ENCODE measurements at places on chromosomes 4 and X.

DNA sequence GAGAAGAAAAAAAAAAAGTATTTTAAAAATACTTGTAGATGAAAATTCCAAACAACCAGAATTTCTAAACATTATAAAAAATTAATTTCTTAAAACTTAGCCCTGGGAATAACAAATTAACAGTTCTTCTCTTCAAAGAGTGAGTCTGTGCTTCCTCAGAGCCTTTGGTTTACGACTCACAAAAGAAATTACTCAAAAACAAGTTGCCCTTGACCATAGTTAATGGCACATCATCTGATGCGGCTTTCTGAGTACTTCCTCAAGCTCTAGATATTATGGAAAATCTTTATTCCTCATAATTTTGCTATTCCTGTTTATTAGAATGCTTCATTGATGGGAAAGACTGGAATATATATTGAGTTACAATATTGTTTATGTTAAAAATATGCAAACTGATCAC lies 23.7 kb downstream of the TAPT1 start:
- no peak for DNase-seq

GRCh38 chr4:10046471-10046870 lies 25.2 kb upstream of the SLC2A9 start:
- DNase-seq, result no peak

DNA sequence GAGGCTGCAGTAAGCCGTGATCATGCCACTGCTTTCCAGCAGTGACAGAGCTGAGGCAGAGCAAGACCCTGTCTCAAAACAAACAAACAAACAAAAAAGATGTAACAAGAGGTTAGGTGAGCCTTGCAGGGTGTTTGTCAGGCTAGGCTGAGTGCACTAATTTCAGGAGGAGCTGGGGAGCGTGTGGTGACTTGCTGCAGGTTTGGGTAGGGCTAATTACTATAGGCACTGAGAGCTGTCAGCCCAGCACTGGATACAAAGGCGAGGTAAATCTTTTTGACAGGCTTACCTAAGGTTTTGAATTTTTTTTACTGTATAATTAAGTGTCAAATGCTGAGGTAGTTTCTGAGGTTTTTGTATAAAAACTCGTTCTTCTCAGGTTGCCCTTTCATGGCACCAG lies 29.8 kb upstream of the SH3D19 start:
- no peak for DNase-seq

DNA sequence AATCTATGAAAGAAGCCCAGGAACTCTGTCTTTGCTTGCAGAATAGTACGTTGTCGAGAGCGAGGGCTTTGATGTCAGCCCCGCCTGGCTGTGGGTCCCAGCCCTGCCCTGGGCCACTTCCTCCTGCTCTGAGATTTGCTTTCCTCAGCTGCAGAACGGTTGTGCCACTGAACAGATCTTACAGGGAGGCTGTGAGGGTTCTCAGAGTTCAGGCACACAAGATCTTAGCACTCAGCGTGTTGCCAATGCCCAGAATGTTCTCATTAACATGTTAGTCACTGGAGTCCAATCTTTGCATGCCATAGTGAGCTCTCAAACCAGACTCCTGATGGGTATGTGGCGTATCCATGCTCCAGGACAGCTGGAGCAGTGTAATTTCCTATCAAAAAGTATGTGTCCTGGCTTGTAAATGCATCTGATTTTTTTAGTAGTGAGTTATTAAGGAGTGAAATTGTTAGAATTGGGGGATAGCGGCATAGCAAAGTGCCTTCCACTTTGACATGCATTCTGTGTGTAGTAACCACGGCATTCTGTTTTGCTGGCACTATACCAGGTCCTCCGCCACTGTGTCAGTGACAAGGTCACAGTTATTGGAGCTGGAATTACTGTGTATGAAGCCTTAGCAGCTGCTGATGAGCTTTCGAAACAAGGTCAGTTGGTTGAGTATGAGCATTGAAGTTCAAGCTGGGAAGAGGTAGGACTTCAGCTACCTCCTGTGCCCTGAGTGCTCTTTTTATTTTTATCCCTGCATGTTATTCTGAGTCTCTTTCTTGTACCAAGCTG lies 31.6 kb downstream of the TKTL1 start:
- no peak for DNase-seq

- DNase-seq, result no peak
Observed at GRCh38 chr4:122661176-122662160, 40.6 kb upstream of the IL21 start.

DNA sequence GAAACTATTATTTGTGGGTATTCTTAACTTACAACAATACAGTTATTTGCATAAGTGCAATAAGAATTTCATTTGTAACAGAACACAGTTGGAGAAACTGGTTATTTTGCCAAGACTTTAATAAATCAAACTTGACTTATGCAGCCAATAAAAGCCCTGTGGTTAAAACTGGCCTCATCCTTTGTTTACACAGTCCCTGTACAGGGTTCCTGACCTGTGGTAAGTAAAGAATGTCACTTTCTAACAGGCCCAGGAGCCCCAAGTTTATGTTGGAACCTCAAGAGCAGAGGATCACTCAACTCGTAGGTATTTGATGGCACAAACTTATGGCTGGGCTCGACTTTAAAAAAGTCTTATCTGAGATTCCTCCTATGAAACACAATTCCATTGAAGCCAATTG lies 88.6 kb upstream of the PTCHD1 start:
- no peak for DNase-seq

DNA sequence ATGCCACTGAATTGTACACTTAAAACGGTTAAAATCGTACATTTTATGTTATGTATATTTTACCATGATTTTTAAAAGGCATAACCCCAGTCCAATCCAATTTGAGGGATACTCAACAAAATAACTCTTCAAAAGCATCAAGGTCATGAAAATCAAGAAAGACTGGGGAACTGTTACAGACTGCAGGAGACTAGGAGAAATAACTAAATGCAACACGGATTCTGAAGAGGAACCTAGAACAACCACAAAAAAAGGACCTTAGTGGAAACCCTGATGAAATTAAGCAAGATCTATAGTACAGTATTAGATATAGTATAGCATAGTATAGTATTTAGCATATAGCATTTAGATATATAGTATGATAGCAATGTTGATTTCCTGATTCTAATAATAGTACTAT lies 26.8 kb downstream of the SH3KBP1 start:
- no peak for DNase-seq

GRCh38 chrX:139930401-139930800 lies 2.5 kb downstream of the ATP11C start:
- DNase-seq, result no peak

GRCh38 chrX:118698516-118699170 lies 28.8 kb upstream of the IL13RA1 start:
- no peak for DNase-seq

DNA sequence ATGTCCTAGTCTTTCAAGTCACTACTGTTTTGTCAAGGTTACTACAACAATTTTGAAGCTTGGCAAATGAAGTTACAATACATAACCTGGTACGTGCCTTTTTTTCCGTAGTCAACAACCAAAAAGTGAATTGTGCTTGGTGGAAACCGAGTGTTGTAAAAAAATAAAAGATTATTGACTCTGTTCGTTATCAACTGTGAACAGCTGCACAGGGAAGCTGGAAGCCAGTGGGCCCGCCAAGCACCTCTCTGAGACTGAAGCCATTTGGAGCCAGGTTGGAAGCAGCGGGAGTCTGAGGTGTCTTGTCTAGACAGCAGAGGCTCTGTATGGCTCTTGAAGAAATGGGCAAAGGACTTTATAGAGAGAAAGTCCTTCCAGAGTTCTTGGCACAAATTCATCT lies 119.0 kb downstream of the GALNTL6 start:
- DNase-seq, result no peak

GRCh38 chr4:95084584-95084983 lies 326.8 kb downstream of the BMPR1B start:
- no peak for DNase-seq

DNA sequence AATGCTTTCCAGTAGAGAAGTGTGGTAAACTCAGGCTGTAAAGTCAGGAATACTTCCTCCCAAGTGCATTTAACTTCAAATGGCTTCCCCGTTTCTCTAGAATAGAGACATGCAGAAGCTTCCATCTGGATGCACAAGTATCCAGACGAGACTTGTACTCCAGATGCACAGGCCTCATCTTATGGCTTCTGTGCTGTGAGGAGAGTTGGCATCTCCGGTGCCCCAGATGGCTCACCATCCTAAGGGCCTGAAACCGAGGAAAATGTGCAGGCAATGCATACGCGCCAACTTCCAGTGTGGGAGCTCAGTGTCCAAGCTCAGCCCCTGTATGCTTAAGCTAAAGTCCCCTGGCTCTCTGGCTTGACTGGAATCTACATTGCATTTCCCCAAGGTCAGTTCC lies 184.0 kb upstream of the TBL1X start:
- DNase-seq, result no peak

- DNase-seq, result no peak
Observed at GRCh38 chrX:45196701-45197100, 4.0 kb downstream of the DIPK2B start.

DNA sequence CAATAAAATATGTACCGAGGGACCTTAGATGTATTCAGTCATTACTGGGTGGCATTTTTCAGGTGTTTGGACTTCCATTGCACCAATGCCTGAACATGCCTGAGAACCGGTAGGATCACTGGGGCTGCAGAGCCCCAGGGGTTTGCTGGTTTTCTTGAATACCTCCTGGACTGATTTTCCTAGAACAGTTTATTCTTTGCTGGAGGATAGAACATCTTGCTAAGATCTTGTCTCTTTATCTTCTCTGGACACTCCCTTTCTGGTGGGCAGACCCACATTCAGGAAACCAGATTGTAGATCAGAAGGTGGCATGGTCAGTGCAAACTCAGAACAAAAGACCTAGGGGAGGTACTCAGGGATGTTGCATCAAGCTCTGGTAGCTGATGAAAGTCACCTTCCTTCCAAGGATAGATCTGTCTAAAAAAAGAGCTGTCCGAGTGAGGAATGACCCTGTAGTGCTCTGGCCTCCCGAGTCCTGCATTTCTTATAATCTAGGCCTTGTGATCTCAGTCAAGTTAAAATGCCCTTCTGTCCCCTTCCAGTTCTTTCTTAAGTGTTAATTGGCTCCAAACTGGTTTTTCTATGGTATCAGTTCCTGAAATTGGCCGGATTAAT lies 84.8 kb downstream of the CLDN34 start:
- DNase-seq, result no peak

- no peak for DNase-seq
Observed at GRCh38 chr4:100042235-100042634, 92.2 kb upstream of the H2AZ1 start.

- DNase-seq, result no peak
Observed at GRCh38 chr4:99459546-99460042, 24.5 kb upstream of the ADH7 start.

Measured in type B pancreatic cell (in vitro differentiated cells).